EL (cell line): ENCODE measurements at places on chromosomes 6 and 20.
A peak's percentile ranks its signal among the peaks of the same experiment; 100 is the strongest.

- no peak for DNase-seq
Measured at GRCh38 chr20:61627791-61628415, 375.8 kb downstream of the CDH4 start.

GRCh38 chr6:18439581-18439980 lies 52.4 kb downstream of the RNF144B start:
- DNase-seq: no peak

- no peak for DNase-seq
Measured at GRCh38 chr6:167566711-167567141, 241.8 kb downstream of the TTLL2 start.

GRCh38 chr6:137810554-137811120 lies 56.4 kb upstream of the TNFAIP3 start:
- DNase-seq: no peak

- no peak for DNase-seq
Measured at GRCh38 chr20:31823360-31824124, 4.4 kb downstream of the MYLK2 start.

DNA sequence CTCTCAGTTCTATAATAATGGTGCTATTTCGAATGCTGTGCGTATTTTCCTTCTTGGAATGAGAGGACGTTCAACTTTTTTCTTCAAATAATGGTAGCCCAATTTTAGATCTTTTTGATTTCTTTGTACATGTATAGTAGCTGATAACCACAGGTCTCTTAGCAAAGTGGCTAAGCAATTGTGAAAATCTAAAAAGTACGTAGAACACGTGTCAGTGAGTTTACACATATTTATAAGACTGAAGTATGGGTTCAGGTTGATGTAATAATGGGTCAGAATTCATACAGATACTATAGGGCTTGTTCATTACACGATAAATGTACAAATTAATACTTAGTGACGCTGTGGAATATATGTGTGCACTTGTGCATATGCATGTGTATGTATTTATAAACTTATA lies 1.3 kb downstream of the SMIM13 start:
- no peak for DNase-seq

- DNase-seq: no peak
Measured at GRCh38 chr6:13120483-13121482, 207.6 kb downstream of the TBC1D7 start.

- no peak for DNase-seq
Measured at GRCh38 chr20:34862724-34863123, 9.9 kb downstream of the GGT7 start.

GRCh38 chr20:62342910-62343309 lies 24.2 kb downstream of the LAMA5 start:
- no peak for DNase-seq

- DNase-seq: peak; percentile 40
Measured at GRCh38 chr20:23235173-23236027, 115.2 kb upstream of the NXT1 start.

- DNase-seq: no peak
Measured at GRCh38 chr6:111154981-111155380, 67.7 kb downstream of the SLC16A10 start.

DNA sequence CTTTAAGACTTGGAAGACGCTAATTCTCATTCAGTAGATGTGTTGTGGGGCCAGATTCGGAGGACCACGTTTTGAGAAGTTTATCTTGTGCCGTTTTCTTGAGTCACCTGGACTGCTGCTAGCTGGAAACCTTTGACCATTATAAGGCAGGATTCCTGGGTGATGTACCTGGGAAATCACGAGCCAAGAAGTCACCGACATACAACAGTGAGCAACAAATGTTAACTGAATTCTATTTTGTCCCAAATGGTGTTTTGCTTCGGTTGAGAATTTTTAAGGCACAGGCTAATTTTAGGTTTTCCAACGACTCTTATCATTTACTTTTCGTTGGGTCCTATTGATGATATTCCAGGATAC lies 93.4 kb upstream of the BTN3A2 start:
- DNase-seq: no peak

GRCh38 chr6:141488488-141488887 lies 644.2 kb upstream of the GJE1 start:
- peak; percentile 28 for DNase-seq

DNA sequence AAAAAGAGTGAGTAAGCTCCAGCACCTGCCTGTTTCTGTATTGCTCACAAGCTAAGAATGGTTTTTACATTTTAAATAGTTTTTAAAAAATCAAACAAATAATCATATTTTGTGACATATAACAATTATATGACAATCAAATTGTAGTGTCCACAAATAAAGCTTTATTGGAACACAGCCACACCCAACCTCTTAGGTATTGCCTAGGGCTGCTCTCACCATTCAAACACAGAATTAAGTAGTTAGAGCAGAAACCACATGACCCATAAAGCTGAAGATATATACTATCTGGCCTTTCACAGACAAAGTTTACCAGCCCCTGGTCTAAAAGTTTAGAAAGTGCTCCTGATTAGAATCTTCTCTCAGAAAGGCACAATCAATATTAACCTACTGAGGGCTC lies 11.2 kb downstream of the TNFRSF21 start:
- no peak for DNase-seq

- DNase-seq: peak; percentile 50
Measured at GRCh38 chr20:35618263-35619131, 2.9 kb downstream of the SPAG4 start.

- DNase-seq: no peak
Measured at GRCh38 chr6:126300735-126301134, 39.2 kb upstream of the CENPW start.

DNA sequence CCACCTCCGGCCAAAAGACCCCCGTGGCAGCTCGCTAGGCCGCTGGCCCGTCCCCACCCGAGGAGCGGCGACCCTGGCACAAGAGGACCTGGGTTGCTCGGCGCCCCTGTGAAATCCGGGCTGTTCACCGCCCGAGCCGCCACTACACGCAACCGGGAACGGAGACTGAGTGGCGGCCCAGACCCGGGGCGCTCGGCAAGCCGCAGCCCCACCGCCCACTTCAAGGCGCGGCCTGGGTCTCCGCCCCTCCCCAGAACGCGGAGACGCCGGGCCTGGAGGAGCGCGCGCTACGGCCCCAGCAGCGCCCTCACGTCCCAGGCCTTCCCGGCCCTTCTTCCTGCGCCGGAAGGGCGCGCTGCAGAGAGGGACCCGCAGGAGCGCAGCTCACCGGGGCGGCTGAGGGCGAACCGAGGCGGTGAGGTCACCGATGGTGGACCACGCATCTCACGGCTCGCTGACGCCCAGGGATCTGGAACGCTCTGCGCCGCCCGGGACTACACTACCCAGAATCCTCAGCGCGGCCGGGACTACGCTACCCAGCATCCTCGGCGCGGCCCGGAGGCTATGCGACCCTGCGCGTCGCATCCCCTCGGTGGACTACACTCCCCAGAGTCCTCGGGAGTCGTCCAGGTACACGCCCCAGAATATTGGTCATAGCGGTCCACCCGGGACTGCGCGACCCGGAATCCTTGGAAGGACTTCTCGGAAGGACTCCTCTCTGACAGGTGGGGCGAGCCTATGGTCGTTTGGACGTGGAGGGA lies at the start of gene ZNF337:
Gene ZNF337 (minus strand): TSS at position 483 of the 761 bp plus-strand sequence. CDS start 10,436 bp downstream, outside the sequence.
- peak; percentile 97 for DNase-seq

DNA sequence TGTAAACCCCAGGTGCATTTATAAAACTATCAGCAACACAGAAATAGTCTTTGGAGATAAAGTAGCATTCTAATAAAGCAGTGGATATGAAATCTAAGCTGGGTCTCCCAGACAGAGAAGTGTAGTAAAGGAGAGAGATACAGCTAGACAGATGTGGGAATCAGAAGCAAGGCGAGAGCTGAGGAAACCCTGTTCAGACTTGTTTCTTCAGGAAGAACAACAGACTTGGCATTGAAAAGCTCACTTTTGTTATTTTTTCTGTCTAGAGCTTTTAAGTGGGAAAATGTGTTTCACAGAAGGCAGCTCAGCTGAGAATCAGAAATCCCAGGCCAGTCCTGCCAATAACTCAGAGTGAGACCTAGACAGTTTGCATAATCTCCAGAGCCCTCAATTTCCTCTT lies 52.9 kb downstream of the SLC35B3 start:
- no peak for DNase-seq

- DNase-seq: no peak
Measured at GRCh38 chr6:16471910-16472297, 233.5 kb downstream of the GMPR start.

DNA sequence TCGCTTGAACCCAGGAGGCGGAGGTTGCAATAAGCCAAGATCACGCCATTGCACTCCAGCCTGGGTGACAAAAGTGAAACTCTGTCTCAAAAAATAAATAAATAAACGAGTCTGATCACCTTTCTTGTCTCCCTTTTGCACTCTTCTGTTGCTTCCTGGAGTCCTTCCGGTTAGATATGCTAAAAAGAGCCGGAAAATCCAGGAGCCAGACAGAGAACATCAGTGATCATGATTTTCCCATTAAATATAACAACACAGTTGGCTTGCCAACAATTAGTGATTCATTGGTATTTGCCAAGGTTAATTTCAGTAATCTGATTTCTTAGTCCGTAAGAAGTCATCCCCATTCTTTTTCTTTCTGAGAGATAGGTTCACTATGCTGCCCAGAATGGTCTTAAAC lies 3.7 kb upstream of the MCM3 start:
- DNase-seq: no peak

GRCh38 chr6:30530014-30530413 lies 26.3 kb downstream of the GNL1 start:
- DNase-seq: no peak

DNA sequence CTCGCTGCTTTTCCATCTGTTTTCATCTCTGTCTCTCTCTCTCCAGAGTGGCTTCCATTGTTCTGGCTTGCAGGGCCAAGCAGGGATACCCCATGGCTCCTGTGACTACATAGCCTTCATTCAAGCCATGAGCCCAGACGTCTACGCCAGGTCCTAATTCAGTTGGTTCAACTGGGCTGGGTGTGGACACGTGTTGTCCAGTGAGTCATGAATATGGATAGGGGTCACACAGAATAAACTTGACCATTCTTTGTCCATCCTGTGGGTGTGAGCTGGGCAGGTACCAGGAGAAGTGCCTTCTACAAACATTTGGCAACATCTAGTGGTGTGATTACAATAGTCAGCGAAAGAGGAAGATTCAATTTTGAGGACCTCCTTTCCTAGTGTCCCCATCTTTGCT lies 96.9 kb upstream of the ARMC2 start:
- no peak for DNase-seq

DNA sequence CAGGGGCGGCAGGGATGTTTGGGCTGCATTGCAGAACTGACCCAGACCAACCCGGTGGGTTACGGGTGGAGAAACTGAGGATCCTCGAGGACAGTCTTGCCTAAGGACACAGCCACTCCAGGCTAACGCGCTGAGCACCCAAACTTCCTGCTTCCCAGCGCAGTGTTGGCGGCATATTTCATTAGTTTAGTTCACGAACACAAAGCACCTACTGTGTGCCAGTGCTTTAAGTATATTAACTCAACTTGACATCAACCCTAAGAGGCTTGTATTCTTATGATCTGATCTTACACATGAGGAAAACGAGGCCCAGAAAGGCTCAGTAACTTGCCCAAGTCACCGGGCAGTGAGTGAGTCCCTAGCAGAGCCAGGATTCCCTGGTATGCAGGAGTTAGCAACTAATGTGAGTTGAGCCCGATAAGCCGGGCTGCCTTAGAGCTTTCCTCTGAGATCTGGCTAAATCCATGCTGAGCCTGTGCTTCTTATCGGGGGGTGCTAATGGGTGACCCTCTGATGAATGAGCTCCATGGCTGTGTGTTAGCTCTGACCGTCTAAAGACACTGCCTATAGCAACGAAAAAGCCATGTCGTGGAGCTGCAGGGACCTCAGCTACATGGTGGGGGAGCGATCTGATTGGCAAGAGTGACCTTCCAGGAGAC lies 92.7 kb downstream of the CD40 start:
- DNase-seq: no peak

DNA sequence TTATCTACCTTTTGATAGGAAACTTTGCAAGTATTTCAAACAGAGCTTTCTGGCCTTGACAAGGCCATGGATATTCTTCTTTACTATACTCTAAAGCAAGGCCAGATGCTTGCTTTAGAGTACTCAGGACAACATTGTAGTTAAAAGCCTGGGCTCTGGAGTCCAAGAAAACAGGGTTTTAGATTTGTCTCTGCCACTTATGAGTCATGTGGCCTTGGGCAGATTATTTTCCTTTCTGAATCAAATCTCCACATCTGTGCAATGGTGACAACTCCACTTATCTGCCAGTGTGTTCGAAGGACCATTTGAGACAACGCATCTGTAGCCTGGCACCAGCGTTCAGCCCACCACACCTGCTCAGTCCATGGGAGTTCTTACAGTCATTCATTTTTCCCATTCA lies 265.9 kb upstream of the RIN2 start:
- DNase-seq: peak; percentile 27

DNA sequence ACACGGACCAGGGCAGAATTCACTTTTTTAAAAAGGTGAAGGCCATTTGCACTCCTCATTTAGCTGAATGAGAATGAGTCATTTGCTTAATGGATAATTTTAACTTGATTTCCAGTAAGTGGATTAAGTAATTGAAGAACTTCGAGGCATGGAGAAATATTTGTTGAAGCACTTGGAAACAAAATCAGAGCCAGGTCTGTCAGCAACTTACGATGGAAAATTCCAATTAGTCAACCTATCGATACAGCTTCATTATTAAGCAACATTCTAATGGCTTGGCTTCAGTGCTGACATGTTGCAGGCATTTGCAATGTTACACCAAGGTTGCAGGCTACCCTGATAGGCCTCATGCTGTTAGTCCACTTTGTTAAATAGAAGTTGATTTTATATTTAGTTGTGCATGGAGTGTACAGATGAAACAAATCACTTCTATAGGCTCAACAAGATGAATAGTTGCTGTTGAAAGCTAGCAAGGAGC lies 423.5 kb upstream of the SLC35B3 start:
- no peak for DNase-seq

DNA sequence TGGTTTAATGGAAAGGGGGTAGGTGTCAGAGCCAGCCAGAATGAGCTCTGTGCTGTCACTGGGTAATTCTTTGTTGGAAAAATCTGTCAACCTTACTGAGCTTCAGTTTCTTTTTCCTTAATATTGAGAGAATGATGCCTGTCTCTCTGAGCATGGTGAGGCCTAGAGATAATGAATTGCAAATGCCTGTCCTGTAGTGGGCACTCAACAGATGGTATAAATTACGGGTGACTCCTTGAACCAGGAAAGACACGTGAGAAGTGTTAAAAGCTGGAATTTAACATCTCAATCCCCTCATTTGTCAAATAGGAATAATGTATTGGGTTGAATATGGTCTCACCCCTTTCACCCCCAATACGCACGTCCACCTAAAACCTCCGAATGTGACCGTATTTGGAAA lies 74.9 kb downstream of the ADTRP start:
- DNase-seq: no peak

- no peak for DNase-seq
Measured at GRCh38 chr20:10509376-10509775, 74.3 kb downstream of the SLX4IP start.

- peak; percentile 58 for DNase-seq
Measured at GRCh38 chr6:73290435-73290834, 27.4 kb upstream of the KHDC1 start.

- DNase-seq: peak; percentile 63
Measured at GRCh38 chr6:153790048-153790447, 249.0 kb upstream of the OPRM1 start.

DNA sequence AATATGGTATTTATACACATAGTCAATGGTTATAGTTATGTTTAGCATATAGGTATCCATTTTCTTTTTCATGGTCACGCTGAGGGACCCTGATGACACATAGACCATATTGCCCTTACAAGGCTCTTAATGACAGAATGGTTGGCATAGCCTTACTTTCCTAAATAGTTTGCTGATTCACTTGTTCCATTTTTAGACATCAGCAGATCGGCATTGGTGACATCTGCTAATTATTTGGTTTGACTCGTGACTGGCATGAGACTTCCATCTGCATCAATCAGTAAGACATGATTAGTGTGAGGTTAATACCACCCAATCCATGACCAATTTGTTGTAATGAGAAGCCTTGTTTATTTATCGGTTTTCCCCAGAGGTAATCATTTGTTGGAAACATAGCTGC lies 309.7 kb downstream of the ALDH8A1 start:
- DNase-seq: no peak
